ENCODE measurements at places on chromosomes 7 and 10.

- DNase-seq: no peak
These were observed 14.6 kb upstream of the FZD1 start for GRCh38 chr7:91249506-91250233.

- DNase-seq: peak; percentile 46
These were observed 9.3 kb upstream of the FAM180A start for GRCh38 chr7:135757719-135758411.

DNA sequence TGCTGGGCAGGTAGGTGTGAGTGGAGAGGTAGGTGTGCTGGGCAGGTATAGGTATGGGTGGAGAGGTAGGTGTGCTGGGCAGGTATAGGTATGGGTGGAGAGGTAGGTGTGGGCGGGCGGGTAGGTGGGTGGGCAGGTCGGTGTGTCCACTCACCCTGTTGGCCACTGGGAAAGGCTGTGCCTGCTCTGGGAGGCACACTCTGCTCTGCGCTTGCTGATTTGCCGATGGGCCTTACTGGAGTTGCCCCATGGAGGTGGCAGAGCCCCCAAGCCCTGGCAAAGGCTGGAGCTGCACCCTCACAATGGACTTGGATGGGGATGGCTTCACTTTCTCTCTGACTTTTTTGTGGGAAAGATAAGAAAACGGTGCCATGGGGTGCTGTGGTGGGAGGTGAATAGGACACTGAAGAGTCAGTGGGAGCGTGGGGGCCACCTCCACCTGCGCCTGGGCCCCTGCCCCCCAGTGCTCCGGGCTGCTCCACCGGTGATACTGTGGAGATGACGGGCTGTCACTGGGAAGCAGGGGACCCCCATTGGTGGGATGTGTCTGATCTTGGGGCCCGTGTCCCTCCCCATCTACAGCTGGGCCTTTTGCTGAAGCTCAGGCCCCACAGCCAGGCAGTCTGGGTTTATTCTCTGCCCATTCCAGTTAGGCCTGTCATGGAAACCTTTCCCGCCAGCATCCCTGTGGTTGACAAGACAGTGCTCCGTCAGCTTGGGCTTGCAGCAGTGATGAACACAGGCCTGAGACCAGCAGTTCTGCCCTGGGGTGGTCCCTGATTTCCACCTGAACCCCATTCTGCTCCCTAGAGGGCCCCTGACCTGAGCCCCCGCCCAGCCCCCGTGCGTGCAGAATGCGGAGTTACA, 75.0 kb downstream of the NKX6-2 start:
- DNase-seq: no peak

DNA sequence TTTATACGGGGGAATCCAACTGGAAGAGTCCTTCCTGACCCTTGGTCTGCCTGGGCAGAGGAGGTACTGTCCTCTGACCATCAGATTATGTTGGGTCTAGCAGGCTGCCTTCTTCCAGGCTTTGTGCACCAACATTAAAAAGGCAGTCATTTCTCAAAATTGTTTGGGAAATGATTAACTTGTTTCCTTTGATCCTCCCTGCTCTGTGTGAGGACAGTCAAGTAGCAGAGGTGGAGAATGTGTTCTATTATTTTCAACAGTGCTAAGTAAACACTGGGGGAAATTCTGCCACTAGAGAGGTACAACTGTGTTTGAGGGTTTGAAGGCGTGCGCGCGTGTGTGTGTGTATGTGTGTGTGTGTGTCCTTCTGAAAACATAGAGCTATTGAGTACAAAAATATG, 20.6 kb downstream of the ACSL5 start:
- no peak for DNase-seq

DNA sequence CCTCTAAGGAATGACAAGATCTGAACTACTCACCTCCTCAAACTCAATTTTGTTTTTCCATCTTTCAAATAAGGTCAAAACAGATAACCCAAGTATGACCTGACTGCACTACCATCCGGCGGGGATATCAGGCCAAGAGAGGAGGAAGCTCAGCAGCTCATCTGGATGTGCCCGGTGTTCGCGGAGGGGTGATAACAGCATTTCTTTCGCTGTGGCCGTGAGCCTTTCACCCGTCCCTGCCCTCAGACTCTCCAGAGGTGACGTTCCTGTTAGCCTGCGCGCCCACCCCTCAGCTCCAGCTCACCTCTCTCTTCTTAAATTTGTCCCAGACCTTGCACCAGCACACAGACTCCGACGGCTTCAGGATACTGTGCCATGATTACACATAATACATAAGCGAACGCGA, 526 bp downstream of the ZNF248 start:
- no peak for DNase-seq

GRCh38 chr7:84106291-84106690, 88.3 kb downstream of the SEMA3A start:
- no peak for DNase-seq

DNA sequence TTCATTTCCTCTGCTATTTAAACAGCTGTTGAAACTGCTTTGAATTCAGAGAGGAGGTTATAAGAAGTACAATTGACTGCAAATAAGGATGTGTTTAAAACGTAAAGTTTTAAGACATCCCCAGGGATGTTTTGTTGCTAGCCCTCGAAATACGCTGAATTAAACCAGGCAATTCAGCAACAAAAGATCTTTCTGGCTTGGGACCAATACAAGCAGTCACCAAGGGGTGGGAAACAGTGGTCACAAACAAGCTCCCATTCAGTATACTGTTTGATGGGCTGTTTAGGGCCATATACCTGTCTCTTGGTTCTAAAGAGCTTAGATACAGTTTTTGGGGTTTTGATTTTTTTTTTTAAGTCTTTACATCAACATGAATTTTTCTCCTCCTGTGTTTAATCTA, 446.3 kb upstream of the POT1 start:
- DNase-seq: no peak

GRCh38 chr10:98528805-98529183, 82.1 kb upstream of the HPS1 start:
- no peak for DNase-seq

- no peak for DNase-seq
These were observed 20.7 kb downstream of the GBX1 start for GRCh38 chr7:151146761-151147160.

GRCh38 chr10:920450-920849, 11.1 kb downstream of the LARP4B start:
- DNase-seq: no peak

- DNase-seq: no peak
These were observed 971 bp downstream of the AEBP1 start for GRCh38 chr7:44104860-44105771.

DNA sequence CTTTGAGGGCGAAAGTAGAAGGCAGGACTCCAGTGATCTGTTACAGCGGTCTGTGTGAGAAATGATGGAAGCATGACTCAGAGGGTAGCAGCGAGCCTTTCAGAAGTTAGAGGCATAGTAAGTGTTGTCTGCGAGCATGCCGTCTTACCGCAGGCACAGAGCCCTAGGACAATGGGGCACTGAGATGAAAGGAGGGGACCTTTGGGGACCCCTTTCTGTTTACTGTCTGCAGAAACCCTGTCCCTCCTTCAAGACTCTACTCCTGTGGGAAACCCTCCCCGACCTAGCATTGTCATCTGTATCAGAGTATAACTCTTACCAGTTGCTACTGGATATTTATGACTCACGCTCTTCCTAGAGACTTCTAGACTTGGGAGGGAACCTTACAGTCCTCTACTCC, 87.2 kb upstream of the AGK start:
- no peak for DNase-seq

DNA sequence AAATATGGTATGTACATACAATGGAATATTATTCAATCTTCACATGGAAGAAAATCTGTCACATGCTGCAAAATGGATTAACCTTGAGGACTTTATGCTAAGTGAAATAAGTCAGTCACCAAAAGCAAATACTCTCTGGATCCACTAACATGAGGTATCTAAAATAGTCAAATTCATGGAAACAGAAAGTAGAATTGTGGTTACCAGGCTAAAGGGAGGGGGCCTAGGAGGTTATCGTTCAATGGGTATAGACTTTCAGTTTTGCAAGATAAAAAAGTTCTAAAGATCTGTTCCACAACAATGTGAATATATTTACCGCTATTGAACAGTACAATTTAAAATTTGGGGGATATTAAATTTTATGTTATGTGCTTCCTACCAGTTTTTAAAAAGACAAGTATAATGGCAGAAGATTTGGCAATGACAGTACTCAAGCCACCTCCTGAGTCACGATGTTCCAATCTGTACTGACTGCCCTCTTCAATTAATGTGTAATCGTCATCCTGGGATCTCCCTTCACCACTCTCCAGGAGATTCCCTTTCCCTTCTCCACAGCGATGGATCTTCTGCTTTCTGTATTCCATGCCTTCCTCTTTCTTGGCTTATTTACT, 32.3 kb upstream of the IL6 start:
- DNase-seq: no peak

GRCh38 chr10:110706690-110707098, 62.6 kb downstream of the RBM20 start:
- no peak for DNase-seq

DNA sequence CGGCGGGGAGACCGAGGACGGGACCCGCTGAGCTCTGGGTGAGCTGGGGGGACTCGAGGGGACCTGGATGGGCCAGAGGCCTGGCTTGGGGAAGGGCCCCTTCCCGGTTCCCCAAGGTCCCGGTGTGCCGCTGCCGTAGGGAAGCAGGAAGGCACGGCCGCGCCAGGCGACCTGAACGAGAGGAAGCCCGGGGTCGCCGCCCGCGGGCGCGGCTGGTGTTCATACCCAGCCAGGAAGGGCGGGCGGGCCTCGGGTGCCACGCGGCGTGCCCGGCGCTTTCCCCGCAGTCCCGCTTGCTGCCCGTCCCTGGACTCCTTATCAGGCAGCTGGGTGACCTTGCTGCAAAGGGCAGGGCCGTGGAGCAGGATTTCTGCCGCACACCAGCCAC, 38.0 kb downstream of the ZNF777 start:
- DNase-seq: no peak

DNA sequence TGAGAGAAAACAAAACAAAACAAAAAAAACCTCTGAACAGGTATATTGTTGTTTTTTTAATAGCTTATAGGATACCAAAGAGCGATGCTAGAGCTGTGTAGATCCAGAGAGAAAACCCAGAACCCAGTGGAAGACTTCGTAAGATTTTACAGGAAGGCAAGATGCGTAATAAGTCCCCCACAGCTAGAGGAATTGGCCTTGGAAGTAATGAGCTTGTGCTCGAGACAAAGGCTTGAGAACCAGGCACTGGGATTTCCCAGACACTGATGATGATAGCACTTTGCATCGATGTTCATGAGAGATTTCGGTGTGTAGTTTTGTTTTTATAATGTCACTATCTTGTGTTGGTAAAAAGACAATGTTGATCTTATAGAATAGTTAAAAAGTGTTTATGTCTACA, 821.5 kb upstream of the IGFBP3 start:
- DNase-seq: no peak

DNA sequence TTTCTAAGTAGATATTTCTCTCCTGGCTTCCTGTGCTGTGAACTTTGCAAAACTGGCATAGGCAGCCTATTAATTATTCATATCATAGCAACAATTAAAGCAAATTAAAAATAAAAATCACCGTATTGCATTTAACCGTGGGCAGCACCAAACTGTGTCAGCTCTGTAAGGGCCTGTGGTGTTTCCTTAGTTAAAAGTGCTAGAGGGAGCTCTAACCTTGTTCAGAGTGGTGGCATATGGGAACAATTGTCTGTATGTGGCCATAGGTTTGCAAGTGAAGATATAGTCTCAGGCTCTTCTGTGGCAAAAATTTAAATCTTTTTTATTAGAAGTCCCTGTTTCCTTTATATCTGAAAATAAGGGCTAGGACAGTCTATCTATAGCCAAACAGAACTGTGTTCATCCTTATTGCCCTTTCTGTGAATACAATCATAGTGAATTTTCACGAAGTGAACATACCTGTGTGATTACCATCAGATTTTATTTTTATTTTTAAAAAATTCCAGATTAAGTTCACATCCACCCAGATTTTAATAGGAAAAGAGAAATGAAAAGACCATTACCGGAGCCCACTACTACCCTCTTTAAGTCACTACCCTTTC, 92.6 kb downstream of the POLL start:
- no peak for DNase-seq

- DNase-seq: no peak
These were observed 117.1 kb downstream of the DYNC2I1 start for GRCh38 chr7:158973440-158973839.

DNA sequence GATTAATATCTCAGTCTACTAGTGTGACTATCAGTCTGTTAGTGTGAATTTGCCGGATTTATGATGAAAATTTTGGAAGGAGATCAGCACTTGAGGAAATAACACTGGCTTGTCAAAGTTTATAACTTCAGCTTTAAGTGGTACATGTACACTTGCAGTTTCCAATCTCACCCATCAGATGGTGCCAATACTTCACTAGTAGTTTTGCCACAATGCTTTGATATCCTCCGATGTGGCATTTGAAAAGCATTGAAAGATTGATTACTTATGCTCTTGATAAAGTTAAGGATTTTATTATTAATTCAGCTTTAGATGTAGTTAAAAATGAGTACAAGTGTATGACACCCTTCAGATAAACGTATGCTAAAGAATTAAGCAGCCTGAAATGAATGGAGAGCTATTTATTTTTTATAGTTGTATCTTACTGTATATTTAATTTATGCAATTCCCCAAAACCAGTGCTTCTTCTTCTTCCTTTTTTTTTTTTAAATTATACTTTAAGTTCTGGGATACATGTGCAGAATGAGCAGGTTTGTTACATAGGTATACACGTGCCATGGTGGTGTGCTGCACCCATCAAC, 98.2 kb downstream of the ANLN start:
- no peak for DNase-seq

- DNase-seq: no peak
These were observed 7.3 kb downstream of the AASS start for GRCh38 chr7:122136639-122137245.

- no peak for DNase-seq
These were observed 209.2 kb downstream of the AGMO start for GRCh38 chr7:15352421-15353206.

GRCh38 chr10:9577746-9578145, 1439.9 kb upstream of the CELF2 start:
- DNase-seq: no peak

GRCh38 chr7:26399736-26400135, 108.1 kb downstream of the SNX10 start:
- DNase-seq: no peak

- no peak for DNase-seq
These were observed 49.7 kb downstream of the UNC5B start for GRCh38 chr10:71262027-71262426.

DNA sequence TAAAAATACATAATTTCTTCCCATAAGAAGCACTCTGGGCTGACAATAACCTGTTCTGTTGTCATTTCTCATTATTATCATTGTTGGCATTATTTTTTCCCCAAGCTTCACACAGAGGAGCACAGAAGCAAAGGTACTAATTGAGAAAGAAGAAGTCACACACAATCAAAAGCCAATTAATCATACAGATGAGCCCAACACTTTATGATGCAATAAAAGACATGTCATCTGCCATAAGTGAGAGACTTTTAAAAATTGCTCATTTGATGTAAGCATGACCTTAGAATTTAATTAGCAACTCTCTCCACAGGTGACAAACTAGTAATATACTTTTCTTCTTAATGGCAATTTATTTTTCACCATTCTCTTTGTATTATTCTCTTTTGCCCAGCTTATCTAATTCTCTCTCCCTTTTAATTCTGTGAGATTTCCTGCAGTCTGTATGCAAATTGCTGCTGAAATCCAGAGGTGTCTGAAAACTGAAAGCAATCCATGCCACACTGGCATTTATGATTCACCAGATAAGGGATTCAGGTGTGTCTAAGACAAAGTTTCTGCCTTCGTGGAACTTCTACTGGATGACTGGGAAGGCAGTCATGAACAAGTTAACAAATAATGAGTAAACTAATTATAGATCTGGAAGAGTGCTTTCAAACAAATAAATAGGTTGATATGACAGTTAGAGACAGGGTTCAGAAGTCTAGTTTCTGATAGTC, 203.5 kb downstream of the CHCHD3 start:
- DNase-seq: no peak
